NCI-H2107 (cell line): ENCODE measurements at places on chromosomes 3 and 15.
A peak's percentile ranks its signal among the peaks of the same experiment; 100 is the strongest.

GRCh38 chr3:33229947-33230346 lies 11.3 kb upstream of the SUSD5 start:
- DNase-seq = no peak

- DNase-seq = no peak
Measured at GRCh38 chr3:161107311-161107710, 2.2 kb upstream of the B3GALNT1 start.

GRCh38 chr3:190109441-190109840 lies 11.3 kb downstream of the P3H2 start:
- DNase-seq = no peak

DNA sequence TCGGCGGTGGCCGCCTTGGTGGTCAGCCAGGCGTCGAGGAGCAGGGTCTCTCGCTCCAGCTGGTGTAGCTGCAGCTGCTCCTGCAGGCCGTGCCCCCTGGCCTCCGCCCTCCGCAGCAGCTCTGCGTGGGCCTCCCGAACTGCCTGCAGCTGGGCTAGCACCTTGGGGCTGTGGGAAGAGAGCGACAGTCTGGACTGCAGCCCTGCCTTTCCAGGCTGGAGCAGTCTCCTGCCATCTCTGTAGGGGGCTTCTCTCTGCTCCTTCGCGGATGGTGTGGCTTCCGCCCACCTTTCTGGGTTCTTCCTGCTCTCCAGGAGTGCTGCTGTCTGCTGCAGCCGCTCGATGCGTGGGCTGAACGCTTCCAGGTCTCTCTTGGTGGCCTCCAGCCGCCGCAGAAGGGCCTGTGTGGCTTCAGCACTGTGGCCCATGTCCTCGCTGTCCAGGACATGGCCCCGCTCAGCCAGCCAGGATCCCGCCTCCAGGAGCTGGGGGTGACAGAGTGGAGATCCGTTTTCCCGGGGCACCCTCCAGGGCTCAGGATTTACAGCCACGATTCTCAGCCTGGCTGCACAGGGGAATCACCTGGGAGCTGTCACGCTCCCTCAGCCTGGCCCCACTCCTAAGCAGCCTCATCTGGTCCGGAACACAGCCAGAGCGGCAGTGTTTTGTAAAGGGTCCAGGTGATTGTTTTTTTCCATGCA lies 16.8 kb downstream of the PLA2G4B start:
- DNase-seq = no peak

GRCh38 chr3:31936420-31937060 lies 44.5 kb downstream of the OSBPL10 start:
- DNase-seq = no peak

DNA sequence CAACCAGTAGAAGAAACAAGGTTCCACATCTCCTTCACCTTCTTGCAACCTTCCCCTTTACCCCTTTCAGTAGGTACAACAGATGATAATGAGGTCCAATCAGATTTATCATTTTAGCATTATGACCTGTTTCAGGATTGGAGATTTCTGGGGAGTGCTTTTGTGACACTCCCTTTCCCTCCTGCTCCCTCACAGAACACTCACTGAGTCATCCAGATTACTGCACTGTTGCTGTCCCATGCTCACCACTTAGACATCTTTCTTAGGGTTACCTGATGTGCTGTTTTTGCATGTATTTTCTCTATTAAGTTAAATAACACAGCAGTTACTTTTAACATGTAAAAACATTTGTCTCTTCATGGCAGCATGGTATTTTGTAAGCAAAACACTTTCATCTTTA lies 118.5 kb downstream of the MFSD1 start:
- no peak for DNase-seq

DNA sequence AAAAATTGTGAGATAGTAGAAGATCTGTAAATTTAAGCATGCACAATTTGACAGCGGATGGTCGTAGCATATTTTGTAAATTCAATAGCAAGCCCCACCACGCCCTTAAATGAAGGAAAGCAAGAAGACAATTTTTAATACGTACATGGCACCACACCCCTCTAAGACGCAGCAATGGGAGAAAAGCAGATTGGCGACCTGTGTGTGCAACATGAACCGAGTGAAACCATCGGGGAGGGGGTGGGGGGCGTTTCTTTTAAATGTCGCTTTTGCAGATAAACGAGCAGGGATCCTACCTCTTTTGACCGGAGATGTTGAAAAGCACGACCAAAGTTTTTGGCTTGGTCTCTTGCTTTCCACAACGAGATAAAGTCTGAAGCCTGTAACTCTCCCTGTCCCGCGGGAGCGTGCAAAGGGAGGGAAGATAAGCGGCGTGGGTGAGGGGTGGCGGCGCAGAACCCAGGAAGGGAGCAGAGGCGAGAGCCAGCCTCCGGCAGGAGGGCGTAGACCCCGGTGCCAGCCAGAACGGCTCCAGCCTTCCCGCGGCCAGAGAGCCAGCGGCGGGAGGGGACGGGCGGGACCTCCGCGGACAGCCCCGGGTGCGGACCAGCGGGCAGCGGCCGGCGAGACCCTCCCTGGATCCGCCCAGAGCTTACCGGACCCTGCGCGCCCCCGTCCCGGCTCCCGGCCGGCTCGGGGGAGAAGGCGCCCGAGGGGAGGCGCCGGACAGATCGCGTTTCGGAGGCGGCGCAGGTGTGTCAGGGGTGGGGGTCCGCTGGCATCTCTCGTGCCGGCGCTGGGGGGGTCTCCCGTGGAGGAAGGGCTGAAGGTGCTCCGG lies at the start of gene CHL1:
Gene CHL1 (plus strand): TSS at position 453 of the 838 bp plus-strand sequence. CDS start 123,014 bp downstream, outside the sequence.
- DNase-seq = no peak

GRCh38 chr3:24416224-24416623 lies 78.4 kb downstream of the THRB start:
- DNase-seq = no peak

DNA sequence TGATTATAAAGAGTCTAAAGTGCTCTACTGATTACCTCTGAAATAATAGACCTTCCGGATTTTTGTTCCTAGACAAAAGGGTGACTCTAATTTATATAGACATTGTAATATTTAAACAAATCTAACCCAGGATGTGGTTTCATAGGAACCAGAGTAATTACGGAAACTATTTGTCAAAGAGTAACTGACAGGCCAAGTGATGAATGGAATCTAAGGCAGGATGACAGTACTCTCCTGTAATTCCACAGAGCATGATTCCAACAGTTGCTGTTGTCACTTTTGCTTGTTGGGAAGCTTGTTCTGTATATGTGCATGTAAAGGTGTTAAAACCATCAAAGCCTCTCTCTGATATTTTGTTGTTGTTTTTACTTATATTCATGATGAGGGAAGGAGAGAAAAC lies 1141.0 kb downstream of the IGSF11 start:
- DNase-seq = no peak

- DNase-seq = no peak
Measured at GRCh38 chr15:61624950-61625349, 395.8 kb upstream of the RORA start.

DNA sequence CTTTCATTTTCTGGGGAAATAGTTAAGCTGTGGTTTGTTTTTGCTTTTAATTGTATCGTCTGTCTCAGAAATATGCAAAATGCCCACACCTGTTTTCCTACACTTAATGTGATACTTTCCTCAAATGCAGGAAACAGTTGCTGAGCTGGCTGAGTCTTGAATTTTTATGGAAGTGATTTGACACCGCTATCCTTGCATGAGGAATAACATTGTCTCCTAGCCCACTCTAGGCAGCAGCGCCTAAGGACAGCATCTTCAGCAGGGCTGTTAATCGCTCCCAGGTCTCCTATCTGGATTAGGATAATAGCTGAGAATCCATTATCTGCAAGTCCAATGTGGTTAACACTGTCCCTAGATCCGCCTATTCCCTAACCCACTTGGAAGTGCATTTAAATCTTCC lies 132.6 kb upstream of the NR2E3 start:
- no peak for DNase-seq

DNA sequence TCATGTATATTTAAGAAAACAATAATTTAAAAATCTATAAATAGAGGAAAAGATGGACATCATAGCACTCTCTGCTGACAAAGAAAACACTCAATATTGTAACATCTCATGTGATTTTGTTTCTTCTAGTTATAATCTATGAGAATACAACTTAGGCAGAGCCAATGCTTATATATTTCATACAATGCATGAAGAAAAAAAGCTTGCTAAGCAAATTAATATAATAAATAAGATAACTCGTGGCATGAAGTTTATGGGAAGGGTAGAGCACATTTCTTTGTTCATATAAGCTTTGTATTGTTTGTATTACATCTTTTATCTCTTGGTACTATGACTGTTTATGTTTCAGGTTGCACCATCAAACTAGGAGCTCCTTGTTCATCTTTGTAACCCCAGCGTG lies 7.6 kb upstream of the ANXA2 start:
- no peak for DNase-seq

- DNase-seq = peak; percentile 77
Measured at GRCh38 chr3:127074900-127075360, 92.0 kb downstream of the PLXNA1 start.

GRCh38 chr3:10349801-10350200 lies 28.9 kb upstream of the SEC13 start:
- DNase-seq = no peak

DNA sequence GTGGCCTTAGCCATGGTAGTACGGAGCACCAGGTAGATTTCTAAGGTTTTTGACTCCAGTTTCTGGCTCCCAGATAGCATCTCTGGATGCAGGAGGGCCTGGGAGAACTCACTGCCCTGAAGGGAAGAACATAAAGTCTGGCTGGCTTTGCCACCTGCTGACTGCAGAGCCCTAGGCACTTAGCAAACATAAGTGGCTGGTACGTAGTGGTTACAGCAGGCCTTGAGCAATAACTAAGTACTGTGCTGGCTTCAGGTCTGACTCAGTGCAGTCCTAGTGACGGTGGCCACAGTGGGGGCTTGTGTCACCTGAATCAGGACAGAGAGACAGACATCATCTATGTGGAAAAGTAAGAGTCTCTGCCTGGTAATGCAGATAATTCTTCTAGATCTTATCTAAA lies 871.1 kb downstream of the PDCD6IP start:
- DNase-seq = no peak

DNA sequence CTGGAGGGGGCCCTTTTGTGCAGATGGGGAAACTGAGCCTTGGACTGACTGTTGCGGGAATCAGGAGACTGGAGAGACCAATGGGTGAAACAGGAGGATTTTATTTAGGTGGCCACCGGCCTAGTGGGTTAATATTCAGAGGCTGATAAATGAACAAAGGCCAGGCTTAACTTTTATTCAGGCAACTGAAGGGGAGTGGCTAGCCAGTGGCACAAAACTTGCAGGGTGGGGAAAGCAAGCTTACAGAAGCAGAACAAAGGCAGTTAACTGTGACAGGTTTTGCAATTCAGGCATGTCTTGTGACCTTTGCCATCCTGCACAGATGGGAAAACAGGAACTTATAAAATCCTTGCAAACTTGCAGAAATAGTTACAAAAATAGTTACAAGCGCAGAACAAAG lies 24.9 kb upstream of the ACAD9 start:
- DNase-seq = no peak

- DNase-seq = no peak
Measured at GRCh38 chr3:188272481-188273372, 118.8 kb downstream of the LPP start.

DNA sequence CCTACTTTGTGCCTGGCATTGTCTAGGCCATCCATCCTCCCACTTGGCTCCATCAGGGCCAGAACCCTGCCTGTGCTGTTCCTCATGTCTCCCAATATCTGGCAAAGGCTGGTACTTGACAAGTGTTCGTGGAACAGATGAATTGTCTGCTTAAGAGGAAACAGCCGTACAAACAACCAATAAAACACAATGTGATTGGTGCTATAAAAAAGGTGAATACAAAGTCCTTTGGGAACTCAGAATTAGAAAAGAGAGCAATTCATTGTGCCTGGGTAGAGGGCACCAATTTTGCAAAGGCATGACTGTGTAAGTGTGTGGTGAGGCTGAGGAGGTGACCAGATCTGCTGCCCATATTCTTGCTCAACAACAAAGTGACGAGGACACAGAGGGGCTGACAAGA lies 164.5 kb upstream of the PPP2R3A start:
- no peak for DNase-seq

DNA sequence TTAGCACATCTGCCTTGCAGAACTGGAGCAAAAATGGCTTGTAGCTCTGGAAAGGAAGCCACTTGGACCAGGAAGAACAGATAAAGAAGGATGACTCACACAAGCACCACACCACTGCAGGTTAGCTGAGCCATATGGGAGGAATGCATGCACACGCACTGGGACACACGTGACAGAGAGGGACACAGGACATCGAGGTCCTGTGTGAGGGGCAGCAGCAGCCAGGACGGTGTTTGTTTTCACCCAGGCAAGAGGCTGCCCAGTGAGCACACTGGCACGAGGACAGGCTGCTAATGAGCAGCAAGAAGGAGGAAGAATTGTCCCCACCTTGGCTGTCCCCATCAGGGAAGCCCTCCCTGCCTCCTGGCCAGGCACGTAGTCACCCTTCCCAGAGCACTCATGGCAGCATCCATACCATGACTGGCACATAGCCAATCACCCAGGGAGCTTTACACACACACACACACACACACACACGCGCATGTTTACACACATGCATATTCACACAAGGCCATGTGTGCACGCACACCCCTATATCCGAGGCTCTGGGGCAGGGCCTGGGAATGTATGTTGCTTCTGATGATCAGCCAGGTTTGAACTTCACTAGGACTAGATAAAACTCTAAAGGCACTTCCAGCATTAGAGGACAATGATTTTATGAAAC lies 24.0 kb upstream of the SPTBN5 start:
- no peak for DNase-seq

DNA sequence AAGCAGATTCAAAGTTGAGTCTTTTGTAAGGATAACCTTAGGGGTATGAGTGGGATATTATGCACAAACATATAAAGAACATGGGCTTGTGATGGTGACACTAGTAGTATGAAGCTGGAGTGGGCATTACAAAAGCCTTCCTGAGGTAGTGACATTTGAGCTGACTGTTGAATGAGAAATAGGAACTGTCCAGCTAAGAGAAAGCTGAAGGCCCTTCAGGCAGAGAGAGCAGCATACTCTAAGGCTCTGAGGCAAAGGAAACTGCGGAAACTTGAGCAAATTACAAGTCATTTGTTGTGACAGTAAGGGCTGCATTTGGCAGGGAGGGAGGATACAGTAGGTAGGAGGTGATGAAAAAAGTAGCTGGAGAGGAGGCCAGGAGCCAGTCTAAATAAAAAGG lies 190.7 kb upstream of the CD96 start:
- DNase-seq = no peak
